ENCODE measurements at places on chromosomes 2 and 18.

DNA sequence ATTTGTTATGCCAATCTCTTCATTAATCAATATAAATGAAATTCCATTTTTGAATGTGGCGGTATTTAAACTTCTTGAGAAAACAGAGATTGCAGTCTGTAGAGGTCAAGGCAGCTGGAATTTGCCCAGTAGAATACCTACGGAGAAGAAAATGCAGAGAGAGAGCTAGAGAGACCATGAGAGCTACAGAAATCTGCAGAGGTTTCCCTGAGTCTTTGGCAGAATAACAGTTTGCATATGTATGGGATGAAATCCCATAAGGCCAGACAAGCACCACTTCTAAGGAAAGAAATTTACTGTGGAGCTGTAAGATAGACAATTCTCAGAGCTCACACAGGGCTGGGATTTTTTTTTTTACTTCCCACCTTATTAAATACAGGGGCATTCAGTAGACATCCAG is 23.6 kb upstream of the TMEFF2 start:
- no peak for DNase-seq

GRCh38 chr18:8766559-8767293 is 61.4 kb downstream of the MTCL1 start:
- DNase-seq: no peak

- no peak for DNase-seq
These were observed 154.1 kb upstream of the ZSWIM2 start for GRCh38 chr2:187003038-187003554.

DNA sequence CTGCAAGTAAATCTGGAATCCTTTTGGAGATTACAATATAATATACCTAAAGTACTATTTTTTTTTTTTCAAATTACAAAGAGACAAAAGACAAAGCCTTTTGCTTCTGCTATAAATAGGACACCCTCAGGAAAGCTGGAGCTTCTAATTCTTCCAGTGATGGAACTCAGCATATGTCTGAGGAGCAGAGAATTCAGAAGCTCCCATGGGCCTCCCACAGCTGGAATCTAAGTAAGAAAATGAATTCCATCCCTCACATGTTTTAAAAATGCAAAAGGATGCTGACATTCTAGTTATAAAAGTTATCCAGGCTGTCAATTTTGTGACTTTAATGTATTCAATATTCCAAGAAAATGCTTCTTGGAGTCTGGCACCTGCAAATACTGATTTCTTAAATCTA is 571.3 kb upstream of the LRRTM4 start:
- no peak for DNase-seq

- no peak for DNase-seq
These were observed 113.6 kb downstream of the MCFD2 start for GRCh38 chr2:46801731-46802664.

DNA sequence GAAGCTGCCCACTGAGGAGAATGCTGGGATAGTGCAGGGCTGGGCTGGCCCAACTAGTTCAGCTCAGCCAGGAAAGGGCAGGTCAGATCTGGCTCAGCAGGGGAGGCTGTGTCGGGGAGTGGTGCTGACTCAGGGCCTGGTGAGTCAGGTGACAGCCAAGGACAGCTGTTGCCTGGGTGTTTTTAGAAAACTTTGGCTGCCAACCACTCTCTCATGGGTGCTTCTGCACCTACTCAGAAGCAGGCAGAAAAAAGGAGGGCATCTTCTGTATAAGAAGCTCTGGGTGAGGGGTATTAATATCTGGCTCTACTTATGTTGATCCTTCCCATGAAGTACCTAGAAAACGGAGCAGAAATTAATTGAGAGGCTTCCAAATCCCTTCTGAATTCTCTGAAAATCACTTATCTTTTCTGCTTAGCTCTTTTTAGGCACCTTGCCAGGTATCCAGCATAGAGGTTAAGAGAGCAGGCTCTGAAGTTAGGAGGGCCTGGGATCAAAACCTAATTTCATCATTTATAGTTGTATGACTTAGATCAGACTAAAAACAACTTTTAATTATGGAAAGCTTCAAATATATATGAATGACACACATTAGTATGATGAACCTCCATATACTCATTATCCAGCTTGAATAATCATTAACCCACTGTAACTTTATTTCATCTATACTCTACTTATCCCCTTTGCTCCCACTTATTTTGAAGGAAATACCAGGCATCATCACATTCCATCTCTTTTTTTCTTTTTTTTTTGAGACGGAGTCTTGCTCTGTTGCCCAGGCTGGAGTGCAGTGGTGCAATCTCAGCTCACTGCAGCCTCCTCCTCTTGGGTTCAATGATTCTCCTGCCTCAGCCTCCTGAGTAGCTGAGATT is 15.5 kb upstream of the RAB10 start:
- no peak for DNase-seq

- DNase-seq: peak; percentile 43
These were observed 871 bp upstream of the ALS2 start for GRCh38 chr2:201781557-201782051.

- DNase-seq: no peak
These were observed 32.4 kb upstream of the CCDC150 start for GRCh38 chr2:196607073-196607472.

- DNase-seq: no peak
These were observed 125.0 kb upstream of the CD226 start for GRCh38 chr18:70072678-70073077.

DNA sequence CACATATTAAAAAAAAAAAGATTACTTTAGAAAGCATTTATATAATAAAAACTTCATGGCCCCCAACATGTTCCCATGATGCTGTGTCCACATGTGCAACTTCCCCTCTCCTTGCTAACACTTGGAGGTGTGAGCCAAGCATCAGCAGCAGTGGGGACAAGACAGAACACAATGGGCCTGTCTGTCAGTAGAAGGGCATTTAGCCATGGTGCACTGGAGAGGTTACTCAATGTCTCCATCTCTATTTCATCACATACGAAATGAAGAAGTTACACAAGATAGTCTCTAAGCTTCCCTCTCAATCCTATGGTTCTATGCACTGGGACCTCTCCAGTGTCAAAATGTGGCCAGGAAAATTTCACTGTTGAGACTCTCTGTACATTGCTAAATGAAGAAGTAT is 2.5 kb downstream of the VIT start:
- no peak for DNase-seq

GRCh38 chr18:9275890-9276289 is 58.7 kb upstream of the TWSG1 start:
- DNase-seq: no peak

Measured in left renal cortex interstitium (tissue), 4 donors.